ENCODE measurements at places on chromosomes 5 and 9.

DNA sequence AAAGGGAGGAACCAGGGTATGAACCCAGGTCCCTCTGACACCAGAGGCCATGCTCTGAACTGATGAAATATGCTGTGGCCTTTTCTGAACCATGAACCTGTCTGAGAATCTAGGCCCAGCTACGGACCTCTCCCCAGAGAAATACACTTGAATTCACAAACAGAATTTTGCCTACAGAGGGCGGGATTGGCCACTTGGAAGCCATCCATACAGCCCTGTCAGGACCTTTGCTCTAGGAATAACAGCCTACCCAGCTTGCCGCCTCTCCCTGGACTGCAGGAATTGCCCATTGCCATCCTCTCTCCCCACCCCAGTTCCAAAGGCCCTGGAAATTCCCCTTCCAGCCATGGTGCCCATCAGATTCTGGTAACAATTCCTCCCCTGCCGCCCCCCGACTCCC lies 26.6 kb downstream of the MORN5 start:
- DNase-seq = no peak

- DNase-seq = peak; percentile 69
Measured at GRCh38 chr5:112697322-112697721, 40.4 kb upstream of the APC start.

DNA sequence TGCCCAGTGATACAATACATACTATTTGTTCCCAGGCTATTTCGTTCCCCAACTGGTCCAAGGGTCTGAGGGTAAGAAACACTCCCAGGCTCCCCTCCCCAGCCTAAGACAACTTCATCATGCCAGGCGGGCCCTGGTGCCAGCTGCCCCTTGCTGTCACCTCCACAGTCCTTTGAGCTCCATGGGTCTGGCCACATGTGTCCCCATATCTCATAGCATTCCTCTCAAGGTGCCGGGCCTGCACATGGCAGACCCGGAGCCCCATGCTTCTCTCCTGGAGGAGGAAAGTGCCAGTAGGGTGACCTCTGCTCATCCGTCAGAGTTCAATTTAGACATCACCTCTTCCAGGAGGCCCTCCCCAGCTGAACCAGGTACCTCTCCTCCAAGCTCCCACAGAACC lies 120.5 kb downstream of the C5orf15 start:
- no peak for DNase-seq

GRCh38 chr9:19498015-19498414 lies 89.2 kb downstream of the ACER2 start:
- no peak for DNase-seq

DNA sequence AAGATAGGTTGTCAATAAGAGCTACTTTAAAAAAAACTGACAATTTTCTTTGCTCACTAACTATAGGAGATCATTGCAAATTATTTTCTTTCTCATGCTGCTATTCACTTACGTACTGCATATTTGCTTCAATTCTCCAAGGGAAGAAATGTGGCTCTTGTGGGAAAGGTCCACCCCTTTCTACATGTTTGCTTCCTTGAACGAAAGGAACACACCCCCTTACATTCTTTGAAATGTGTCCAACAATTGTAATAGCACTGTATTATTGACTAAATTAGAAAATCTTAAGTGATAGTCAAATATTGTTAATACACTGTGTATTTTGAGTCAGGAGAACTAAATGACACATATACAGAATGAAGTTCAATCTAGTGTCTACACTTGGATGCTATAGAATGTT lies 5.2 kb downstream of the MEF2C start:
- no peak for DNase-seq

- peak; percentile 51 for DNase-seq
Measured at GRCh38 chr9:37449862-37450632, 15.2 kb downstream of the ZBTB5 start.

- no peak for DNase-seq
Measured at GRCh38 chr5:34811706-34812105, 27.3 kb upstream of the TTC23L start.

DNA sequence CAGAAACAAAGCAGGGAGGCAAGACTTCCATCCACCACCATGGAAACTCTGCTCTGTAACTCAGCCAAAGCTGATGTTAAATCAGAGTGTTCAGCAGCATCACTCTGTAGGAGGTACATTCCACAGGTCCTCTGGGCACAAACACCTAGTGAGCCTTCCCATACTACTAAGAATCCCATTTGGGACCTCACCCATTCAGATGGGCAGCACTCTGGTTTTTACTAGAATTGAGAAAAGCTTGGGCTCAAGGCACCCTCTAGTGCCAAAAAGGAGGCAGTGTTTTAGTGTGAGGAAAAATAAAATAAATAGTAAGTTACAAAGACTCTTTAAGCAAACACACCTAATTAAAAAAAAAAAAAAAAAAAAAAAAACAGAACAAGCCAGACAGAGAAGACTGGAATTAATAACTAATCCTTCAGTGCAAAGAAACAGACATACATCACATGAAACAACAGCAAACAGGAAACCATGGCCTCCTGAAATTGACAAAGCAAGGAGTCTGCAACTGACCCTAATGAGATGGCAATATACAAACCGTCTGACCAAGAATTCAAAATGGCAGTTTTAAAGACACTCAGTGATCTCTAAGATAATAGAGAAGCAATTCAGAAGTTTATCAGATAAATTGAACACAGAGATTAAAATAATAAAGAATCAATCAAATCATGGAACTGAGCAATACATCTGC lies 159.5 kb downstream of the GNA14 start:
- no peak for DNase-seq

GRCh38 chr9:114196979-114197622 lies 41.8 kb downstream of the COL27A1 start:
- DNase-seq = no peak

DNA sequence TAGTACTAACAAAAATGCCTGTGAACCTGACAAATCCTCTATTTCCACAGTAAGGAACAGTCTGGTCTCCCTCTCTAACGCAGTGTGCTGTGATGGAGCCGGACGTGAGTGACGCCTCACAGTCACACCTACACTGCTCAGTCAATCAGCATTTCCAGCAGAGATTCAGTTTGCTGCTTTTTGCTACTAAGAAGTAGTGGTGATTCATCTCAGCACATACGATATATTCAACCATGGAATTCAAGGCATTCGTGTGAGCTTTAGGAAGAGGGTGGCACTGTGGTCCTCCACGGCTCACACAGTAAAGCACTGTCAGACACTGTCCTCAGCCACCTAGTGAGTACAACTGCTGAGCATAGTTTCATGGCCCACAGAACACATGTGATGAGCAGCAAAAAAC lies 70.9 kb downstream of the SETX start:
- DNase-seq = no peak

DNA sequence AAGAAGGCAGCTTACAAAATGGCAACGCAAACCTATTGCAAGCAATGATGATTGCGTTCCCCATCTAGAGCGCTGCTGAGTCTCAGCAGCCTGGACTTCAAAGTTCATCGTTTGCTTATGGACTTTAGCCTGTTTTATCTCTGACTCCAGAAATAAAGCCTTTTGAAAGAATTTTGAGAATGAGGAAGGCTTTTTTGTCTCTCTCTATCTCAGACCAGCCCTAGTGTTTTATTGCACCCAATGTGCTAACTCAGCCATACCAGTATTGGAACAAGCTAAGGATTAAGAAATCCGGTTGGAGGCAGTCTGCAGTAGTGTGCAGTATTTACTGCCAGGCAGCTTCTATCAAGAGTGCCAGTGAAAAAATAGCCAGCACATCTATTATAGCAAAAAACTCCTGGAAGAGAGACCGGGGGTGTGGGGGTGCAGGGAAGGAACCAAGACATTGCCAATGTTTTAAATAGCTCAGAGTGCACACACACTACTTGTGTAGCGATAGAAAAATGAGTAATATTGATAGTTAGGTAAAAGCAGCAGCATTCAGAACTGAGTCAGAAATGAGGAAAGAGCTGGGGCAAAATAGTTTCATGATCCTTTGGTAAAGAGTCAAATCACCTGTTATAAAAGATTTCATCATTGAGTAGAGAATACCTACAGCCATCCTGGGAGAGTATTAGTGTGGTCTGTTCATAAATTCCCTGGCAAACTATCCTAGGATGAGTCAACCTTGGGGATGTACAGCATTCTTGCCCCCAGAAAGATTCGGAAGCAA lies 219.0 kb downstream of the ZNF608 start:
- DNase-seq = no peak

- no peak for DNase-seq
Measured at GRCh38 chr5:117679046-117679445, 1104.4 kb upstream of the SEMA6A start.

DNA sequence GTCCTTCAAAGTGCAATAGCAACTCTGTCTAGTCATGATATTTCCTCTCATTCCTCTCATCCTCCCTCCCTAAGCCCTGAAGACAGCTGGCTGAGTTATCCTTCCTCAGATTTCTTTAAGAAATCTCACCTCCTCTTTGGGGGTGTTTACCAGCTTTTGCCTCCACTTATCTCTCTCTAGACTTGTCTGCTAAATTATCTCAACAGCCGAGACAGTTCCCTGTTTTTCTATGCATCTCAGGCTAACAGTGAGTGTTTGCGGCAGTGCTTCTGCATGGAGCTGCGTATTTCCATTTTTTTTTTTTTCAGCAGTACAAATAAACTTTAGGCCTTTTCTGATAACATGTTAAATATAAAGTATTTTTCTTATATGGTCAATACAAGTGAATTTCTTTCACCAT lies 20.9 kb downstream of the KCTD16 start:
- no peak for DNase-seq

GRCh38 chr9:134306636-134307600 lies 19.3 kb upstream of the RXRA start:
- DNase-seq = peak; percentile 76

DNA sequence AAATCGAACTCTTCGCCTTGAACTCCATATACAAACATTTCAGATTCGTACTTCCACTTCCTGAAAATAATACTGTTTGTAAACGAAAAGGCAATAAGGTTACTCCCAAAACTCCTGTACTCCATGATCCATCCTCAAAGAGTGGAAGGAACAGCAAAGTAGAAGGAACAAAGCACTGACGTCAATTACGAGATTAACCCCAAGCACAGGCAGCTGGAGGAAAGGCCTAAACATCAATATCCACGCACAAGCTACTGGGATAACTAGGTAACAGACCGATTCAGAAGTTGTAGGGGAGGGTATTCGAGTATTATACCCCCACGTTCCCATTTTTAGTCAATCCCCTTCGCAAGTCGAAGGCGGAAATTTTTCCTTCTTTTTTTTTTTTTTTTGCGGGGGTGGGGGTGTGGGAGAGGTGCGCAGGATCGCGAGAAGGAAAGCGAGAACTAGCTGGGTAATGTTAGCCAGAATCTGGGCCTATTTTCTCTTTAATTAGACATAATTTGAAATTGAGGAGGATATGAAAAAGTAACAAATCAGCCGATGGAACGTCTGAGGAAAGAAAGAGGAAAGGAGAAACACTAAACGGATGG lies 909 bp downstream of the AFF4 start:
- peak; percentile 82 for DNase-seq

GRCh38 chr9:34403554-34404380 lies 27.1 kb upstream of the MYORG start:
- DNase-seq = peak; percentile 90

DNA sequence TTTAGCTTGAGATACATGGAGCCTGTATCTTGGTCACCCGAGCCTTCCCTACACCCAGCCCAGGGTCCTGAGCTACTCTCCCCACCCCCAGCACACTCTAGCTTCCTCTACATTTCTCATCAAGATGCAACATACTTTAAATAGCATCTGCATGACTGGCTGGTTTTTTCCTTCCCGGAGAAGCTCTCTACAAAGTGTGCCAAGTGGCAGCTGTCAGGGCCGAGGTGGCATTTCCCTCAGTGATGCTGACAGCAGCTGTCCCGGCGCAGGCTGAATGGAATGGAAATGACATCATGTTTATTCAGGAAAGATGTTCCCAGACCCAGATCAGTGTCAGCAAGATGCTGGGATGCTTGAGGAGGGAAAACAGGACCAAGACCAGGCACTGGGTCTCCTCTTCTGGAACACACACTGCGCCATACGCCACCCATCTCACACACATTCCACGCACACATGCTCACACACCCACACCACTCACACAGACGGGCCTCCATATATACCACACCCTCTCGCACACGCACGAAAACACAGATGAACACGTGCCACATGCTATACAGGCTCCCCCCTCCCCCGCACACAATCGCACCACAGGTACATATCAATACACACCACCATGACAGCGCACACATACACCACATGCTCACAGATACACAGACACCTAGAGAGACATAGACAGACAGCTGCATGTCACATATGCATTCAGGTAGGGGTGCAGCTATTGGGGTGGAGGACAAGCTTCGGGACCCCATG lies 67.8 kb downstream of the LHX2 start:
- DNase-seq = peak; percentile 90

- DNase-seq = no peak
Measured at GRCh38 chr5:172870291-172870714, 36.3 kb downstream of the ERGIC1 start.

Data from brain (organoid and tissue), 16 donors.